ENCODE measurements at places on chromosomes 2 and 18.

DNA sequence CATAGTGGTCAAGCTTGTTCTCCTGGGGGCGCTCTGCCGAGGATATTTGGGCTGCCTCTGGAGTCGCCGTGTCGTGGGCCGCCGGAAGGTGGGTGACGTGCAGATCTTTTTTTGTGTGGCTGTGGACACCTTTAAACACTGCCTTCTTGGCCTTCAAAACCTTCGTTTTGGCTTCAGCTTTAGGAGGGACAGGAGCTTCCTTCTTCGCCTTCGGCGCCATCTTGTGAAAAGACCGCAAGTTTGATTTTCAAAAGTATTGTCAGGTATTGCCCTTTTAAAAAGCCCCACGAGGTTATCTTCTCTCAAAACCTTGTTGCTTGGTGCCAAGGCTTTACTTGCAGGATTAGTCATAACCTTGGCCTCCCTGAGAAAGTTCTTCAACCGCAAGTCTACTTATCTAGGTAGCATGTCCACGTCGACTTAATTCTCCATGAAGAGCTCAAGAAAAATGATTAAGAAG lies 20.8 kb downstream of the LAMA3 start:
- DNase-seq = no peak

DNA sequence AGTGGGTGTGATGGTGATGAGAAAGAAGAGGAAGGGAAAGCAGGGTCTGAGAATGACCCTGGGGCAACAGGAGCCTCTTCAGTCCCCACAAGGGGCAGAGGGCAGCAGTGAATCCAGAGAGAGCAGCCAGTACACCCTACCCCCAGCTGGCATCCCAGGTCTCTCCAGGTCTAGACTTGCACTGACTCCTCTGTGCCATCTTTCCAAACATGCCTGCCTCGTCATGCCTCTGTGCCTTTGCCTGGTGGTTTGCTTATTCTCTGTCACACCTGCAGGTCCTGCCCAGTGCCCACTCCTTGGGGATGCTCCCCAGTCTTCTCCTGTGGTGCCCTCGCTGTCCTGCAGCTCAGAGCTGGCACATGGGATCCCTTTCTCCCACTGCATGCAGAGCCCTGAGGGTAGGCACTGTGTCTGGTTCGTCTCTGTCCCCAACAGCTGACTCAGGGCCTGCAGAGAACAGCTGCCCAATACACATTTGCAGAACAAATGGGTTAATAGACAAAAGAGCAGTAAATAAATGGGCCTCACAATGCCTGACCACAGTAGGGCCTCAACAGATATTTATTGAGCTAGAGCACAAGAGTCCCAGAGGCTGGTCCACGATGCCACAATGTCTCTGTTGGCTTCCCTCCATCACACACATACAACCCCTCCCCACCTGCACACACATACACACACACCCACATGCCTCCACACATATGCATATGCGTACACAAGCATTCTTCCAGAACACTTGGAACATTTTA lies 89.8 kb downstream of the HS1BP3 start:
- DNase-seq = no peak

DNA sequence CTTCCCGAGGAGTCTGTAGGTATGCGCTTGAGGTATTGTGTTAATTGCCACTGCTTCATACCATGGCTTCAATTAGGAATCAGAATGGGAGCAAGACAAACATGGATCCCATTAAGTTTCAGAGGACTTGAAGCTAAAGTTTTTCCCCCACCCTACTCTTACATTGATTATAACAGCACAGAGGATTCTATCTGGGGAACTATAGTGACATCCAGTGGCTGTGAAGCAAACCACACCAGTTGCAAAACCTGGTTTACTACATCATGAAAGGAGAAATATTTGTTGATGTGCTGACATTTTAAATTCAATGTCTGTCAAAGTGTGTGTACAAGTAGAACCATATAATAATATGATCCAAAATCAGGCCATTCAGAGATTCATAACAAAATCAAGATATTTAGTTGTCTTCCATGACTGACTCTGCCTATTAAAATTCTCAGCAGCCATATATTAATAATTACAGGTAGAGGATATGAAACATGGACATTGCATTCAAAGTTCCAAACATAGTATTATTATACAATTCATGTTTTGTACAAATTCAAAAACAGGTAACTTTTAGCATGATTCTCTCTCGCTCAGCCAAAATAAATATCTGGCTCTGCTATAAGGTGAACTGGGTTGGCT lies 82.9 kb downstream of the GRB14 start:
- DNase-seq = no peak

DNA sequence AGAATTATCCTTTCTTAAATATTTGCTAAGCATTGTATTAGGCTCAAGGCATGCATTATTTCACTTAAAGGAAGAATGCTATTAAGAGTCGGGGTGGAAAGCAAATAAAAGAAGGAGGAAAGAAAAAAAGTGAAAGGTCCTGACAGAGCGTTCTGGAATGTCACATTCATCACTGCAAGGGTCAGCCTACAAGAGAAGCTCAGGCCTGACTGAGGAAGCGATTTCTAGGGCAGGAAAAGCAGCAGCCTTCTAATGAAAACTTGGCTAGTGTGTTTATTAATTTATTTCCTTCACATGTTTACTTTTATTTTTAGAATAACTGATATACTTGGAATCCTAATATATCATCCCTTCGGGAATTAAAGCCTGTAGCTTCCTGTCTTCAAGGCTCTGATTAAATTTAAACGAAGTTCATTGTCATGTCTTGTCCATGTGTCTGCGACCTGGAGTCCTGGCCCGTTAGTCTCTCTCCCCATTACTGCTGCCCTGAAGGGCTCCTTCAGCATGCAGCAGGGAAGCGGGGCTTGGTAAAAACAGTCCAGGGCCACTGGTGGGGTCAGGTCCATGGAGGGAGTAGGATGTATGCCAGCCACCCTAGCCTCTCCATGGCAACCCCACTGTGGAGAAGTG lies 119.2 kb upstream of the CCDC68 start:
- DNase-seq = no peak

DNA sequence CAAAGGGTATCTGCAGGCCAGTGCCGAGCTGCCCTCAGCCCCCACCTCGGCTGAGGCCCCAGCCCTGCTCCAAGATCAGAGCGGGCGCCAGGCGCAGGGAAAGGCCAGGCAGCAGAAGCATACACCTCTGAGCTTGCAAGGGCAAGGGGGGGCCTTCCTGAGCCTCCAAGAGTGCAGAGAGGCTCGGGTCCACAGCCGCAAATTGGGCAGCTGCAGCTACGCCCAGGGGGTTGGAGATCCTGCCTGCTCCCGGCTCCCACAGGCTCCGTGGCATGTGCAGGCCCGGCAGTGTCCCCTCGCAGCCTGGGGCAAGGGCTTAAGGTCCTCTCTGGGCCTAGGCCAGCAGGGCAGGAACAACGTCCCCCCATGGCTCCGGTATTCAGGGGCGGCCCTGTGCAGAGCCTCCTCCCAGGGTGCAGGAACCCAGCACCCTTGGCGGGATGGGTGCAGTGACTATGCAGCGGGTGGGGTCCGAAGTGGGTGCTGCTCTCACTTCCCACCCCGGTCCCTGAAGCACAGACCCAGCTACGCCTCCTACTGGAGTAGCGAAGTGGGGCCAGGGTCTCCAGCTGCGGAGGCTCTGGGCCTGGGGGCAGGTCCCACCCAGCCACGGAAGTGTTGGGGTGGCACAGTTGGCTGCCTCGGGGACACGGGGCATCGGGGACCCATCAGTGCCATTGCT lies 120.2 kb upstream of the TMEFF2 start:
- no peak for DNase-seq
